ENCODE measurements at places on chromosomes 5 and 9. TPM values are rescaled to one million over a fixed set of nuclear protein-coding genes. Genes with fewer than 3 reads are reported as not detected.

ARHGEF39 gene
- 1.1 TPM for total RNA-seq

DMAC1 gene
- 21.4 TPM for total RNA-seq

SLC6A7 gene
- total RNA-seq: not detected

SPATA31D4 gene
- total RNA-seq: not detected

PLCXD3 gene
- 1.9 TPM for total RNA-seq

QRFP gene
- total RNA-seq: not detected

ZMAT2 gene
- 28.0 TPM for total RNA-seq

PDE6A gene
- not detected for total RNA-seq

ZCCHC9 gene
- total RNA-seq: 21.9 TPM

CARD19 gene
- 87.8 TPM for total RNA-seq

LCN6 gene
- 7.3 TPM for total RNA-seq

SLC31A2 gene
- total RNA-seq: 12.5 TPM

IL5 gene
- not detected for total RNA-seq

PCDHGB5 gene
- total RNA-seq: 16.6 TPM

MUSK gene
- total RNA-seq: 5.8 TPM

PLGRKT gene
- total RNA-seq: 18.8 TPM

IFNK gene
- total RNA-seq: not detected

IFNA13 gene
- total RNA-seq: not detected

SPARC gene
- total RNA-seq: 401 TPM

PCDHB11 gene
- 3.1 TPM for total RNA-seq

MLLT3 gene
- total RNA-seq: 23.4 TPM

TMEM171 gene
- not detected for total RNA-seq

DNAH5 gene
- total RNA-seq: under 0.01 TPM

GLRA1 gene
- not detected for total RNA-seq

SLU7 gene
- 22.4 TPM for total RNA-seq

CD72 gene
- total RNA-seq: 8.0 TPM

SLC36A2 gene
- total RNA-seq: not detected

PRR16 gene
- 5.8 TPM for total RNA-seq
